Stimulated activated CD8-positive, alpha-beta memory T cell treated with anti-CD3 and anti-CD28 coated beads, Interleukin-7, amount 100 ng/mL, for 1 hour (primary cell): ENCODE measurements at places on chromosomes 4 and X.

DNA sequence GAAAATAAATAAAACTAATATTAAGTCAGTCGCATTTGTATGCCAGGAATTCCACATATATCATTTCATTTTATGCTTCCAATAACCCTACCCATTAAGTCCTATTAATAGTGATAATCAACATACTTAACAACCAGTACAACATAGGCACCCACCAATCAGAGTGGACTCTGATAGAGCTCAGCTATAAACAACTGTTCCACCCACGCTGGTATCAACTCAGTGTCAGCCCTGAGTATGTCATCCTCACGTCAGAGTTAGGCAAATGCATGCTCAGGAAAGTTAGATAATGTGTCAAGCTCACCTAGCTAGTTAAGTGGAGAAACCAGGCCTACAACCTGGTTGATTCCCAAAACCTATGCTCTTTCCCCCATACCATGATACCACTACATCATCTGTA, 89.3 kb downstream of the SMARCA1 start:
- DNase-seq, result no peak

GRCh38 chrX:111811831-111812230, 64.2 kb upstream of the TRPC5OS start:
- DNase-seq, result no peak

- DNase-seq, result no peak
These were observed 132.2 kb downstream of the STIM2 start for GRCh38 chr4:26992657-26993361.

DNA sequence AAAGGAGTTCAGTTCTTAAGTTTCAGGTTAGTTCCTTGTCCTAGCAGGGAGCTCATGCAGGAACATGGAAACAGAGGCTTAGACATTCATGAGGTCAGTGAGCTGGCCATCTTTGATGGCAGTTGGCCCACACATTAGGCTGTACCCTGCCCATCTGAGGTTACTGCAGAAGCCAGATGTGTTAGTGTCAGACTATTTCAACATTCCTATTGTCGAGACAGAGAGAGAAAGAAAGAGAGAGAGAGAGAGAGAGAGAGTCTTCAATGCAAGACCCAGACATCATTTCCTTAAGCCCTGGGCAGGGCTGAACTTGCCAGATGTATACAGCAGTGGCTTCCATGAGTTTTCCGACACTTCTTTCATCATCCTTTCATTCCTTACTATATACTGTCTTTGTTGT, 91.3 kb downstream of the PPP1R2C start:
- DNase-seq, result no peak

- no peak for DNase-seq
These were observed 1577.5 kb upstream of the PCDH7 start for GRCh38 chr4:29142708-29143107.

GRCh38 chr4:156188596-156188995, 234.9 kb upstream of the CTSO start:
- DNase-seq, result no peak

DNA sequence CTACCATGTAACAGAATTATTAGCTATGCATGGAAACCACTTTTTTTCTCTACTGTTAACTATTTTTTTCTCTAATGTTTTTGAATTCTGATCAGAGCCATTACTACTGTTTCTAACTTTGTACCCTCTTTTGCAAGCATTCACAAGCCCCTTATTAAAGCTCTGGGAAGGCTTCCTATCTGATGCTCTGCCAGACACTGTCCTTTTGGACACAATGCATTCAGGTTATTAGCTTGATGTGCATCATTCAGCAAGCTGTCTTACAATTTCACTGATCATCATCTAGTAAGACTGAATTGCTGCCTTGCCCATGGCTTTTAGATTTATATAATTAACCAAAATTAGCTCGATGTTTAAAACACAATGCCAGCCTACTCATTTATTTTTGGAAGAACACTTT, 155.1 kb downstream of the NR3C2 start:
- no peak for DNase-seq

DNA sequence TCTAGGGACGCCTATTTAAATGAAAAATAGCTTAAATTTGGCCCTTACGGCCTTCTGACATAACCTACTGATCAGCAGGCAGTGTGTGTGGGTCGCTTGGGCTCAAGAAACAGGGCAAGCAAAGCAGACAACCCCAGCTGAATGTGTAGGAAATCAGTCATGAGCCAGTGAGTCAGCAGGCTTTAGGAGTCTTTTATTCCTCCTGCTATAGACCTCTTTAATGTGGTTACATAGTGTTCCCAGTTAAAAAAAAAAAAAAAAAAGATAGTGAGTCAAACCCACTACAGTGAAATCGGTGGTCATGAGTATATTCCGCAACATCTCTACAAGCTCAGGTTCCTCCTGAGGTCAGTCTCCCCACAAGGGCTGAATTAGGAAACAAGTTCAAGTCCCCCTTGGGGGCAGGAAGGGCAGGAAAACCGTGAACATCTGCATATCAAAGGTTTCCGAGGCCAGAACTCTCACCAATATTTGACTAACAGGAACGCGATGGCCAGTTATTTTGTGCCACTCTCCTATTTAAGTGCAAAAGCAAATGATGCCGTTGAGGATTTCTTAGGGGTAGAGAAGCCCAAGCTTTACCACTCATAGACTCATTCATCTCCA, 32.7 kb downstream of the ACSL1 start:
- no peak for DNase-seq

- no peak for DNase-seq
These were observed 148.4 kb downstream of the STPG2 start for GRCh38 chr4:97994765-97995465.

- no peak for DNase-seq
These were observed 241.6 kb downstream of the MGST2 start for GRCh38 chr4:139907001-139907809.

DNA sequence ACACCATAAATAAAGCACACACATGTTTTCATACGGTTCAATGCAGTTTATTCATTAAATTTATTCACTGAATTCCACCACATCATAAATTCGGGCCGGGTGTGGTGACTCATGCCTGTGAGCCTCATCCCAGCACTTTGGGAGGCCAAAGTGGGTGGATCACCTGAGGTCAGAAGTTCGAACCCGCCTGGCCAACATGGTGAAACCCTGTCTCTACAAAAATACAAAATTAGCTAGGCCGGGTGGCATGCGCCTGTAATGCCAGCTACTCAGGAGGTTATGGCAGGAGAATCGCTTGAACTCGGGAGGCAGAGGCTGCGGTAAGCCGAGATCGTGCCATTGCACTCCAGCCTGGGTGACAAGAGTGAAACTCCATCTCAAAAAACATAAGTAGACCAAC, 131.6 kb downstream of the PDS5A start:
- no peak for DNase-seq

DNA sequence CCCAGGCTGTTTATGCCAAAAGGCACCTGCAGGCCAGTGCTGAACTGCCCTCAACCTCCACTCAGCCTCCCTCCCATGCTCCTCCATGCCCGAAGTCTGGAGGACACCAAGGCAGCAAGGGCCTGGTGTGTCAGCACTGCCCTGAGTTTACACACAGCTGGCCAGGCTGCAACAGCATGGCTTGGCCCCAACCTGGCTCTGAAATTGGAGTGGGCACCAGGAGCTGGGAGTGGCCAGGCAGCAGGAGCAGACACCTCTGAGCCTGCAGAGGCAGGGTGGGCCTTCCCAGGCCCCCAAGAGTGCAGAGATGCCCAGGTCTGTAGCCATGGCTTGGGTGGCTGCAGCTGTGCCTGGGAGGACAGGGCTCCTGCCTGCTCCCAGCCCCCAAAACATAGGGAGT, 571.2 kb upstream of the ACTRT1 start:
- DNase-seq, result no peak

DNA sequence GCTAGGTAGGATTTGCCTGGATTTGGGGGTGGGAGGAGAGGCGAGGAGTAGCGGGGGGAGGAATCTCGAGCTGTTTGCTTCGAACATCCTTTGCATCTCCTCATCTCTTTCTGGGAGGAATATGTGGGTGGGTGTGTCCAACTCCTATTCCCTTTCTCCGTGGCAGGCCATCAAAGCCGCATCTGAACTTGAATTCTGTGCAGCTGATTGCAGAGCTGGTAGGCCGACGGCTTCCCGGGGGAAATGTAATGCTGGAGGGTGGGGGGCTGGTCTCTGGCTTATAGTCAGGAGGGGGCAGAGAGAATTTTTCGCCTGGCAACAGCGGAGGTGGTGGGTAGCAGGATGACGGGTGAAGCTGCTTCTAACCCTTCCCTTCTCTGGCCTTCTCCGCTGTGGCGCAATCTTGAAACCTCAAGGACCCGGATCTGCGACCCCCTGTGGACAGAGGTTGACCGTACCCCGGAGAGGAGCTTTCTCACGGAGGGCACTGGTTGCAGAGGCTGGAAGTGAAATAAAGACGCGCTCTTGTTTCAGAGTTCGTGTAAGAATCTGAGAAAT, 628 bp downstream of the ZCCHC12 start:
- DNase-seq, result no peak

DNA sequence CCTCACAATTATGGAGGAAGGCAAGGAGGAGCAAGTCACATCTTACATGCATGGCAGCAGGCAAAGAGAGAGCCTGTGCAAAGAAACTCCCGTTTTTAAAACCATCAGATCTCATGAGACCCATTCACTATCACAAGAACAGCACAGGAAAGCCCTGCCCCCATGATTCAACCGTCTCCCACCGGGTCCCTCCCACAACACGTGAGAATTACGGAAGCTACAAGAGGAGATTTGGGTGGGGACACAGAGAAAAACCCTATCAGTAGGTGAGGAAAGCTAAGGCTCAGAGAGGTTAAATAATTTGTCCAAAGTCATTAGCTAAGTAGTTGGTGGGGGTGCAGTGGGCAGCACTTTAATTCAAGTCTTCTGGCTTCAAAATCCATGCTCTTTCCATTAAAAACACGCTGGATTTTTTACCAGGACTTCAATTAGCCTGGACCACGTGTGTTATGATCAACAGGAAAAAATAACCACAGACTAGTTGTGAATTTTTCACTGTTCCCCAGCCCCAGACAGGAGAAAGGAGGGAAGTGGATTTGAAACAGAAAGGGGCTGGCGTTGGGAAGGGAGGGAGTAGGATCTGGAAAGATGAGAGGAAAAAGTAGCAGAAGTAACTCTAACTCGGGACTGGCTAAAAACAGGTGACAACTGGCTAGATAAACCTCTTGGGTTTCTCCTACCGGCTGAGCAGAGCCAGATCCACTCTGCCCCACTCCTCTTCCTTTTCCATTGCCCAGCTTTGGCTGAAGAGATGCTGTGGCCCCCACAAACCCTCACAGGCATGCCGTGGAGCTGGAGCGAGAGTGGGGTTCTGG, 986 bp downstream of the MTMR8 start:
- DNase-seq, result no peak

DNA sequence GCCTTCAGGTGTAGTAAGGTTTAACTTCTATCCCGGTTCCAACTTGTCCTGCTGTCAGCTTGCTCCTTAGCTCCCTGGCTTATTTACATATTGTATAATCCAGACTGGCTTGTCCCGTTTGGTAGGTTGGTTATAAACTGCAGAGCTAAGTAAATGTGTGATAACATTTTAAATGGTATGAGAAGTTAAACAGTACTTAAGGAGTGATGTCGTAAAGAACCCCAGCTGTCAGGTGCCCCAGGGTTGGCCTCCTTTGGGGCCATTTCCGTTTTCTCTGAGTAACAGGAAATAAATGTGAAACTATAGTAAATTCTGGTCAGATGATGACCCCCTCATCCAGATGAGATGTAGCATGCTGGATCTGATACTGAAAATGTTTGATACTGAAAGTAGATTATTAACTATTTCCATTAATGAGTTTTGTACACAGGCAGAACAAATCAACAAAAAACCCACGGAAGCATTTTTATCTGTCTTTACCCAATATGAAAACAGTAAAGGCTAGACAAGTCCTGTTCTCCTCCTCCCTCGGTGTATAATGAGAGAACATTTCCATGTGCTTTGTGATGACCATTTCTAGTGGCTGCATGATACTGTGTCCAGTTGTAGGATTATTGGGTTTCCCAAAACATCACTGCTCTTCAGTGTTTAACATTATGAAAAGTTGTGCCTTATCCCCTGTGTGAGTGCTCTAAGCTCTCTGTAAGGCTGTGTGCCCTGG, 22.4 kb downstream of the GAB1 start:
- DNase-seq, result no peak

DNA sequence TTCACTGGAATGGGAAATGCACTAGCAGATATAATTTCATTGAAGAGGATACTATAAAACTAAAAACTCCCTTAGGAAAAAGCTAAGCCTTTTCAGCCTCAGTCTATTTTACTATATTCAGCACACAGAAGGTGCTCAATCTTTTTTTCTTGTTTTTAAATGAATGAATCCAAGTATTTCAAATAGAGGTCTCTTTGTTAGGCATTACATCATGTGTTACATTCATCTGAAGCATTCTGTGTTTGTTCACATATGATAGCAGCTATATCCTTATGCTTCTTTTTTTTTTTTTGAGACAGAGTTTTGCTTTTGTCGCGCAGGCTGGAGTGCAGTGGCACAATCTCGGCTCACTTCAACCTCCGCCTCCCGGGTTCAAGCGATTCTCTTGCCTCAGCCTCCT, 278.4 kb downstream of the CAMK2D start:
- DNase-seq, result no peak

- no peak for DNase-seq
These were observed 440.3 kb downstream of the ZIC3 start for GRCh38 chrX:138006180-138006579.

- no peak for DNase-seq
These were observed 305.5 kb upstream of the EMCN start for GRCh38 chr4:100823066-100823992.
